Stimulated activated CD4-positive, alpha-beta T cell treated with anti-CD3 and anti-CD28 coated beads, Interleukin-4, amount 100 ng/mL, for 4 hours (primary cell): ENCODE measurements at places on chromosomes 16 and 17.

DNA sequence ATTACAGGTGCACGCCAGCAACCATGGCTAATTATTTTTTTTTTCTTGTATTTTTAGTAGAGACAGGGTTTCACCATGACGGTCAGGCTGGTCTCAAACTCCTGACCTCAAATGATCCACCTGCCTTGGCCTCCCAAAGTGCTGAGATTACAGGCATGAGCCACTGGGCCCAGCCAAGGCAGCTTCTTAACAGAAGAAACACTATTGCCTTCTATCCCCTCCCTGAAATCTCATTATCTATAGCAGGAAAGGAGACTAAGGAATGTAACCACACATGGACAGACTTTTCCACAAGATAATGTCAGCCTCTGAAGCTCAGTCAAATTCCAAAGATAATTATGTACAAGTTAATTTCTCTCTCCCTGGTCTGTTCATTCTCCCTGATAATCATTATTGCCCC lies 5.7 kb upstream of the ZP2 start:
- DNase-seq, result no peak

DNA sequence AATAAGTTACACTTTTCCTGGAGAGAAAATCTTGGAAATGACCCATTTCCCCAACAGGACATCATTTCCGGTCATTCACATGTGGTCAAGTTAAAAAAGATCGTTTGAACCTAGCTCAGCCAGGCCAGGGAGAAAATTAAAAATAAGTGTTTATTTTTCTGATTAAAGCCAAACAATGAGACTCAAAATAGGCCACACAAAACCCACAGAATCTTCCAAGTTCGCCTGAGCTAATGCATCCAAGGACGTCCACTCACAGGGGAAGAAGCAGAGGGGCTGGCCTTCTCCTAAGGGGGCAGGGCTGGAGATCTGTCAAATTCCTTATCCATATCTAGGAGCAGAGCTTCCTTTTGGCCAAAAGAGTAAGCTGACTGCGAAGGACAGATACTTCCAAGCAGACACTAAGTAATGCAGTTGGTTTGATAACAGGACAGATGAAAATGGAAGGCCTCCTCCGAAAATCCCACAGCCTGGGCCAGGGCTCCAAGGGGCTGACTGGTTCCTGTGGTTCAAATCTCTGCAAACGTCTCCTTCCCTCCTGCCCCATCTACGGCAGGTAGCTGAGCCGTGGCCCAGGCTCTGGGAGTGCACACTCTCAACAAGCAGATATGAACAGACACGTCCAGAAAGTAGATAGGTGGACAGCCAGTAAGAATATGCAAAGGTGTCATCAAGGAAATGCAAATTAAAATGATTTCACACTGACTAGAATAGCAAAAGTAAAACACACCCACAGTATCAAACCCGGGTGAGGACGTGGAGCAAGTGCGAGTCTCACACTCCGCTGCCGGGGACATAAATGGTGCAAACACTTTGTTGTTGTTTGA lies 98.5 kb downstream of the MRM3 start:
- DNase-seq, result no peak

DNA sequence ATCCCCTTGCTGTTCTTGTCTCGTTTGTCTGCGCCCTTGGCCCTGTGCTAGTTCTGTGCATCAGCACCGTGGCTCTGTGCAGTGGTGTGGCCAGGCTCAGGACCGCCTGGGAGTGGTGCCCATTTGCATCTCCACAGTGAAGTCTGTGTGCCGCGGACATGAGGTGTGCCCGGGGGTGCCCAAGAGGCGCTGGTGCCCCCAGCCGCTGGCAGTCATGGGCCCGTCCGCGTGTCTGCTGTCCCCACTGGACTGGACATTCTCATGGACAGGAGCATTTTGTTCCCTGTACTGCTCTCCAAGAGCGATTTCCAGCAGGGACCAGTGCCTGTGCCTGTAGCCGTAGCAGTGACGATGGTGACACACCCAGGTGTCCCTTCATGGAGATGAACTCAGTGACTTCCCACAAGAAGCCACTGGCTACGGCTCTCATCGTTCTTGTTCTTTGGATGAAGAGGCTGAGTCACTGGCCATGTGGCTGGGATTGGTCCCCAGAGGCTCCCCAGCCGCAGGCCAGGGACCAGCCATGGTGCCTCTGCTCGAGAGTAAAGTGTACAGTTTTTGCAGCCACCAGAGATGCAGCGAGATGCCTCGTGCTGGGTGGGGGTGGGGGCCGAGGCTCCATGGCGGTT lies 13.0 kb upstream of the MC1R start:
- DNase-seq, result no peak

DNA sequence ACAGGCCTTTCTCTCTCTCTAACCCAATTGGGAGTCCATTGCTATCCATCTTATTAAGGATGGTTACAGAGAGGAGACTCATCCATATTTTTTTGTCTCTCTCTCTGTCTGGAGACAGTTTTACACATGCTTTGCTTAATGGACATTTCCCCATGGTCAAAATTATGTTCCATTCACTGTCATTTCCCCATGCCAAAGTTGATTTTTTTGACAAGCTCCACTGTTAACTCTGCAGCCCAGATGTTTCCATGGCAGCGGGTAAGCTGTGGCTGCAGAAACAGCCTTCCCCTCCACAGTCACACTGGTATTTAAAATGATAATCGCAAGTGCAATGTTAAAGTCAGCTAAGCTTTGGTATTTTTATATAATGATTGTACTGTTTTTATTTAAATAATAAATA lies 63.9 kb upstream of the HLF start:
- DNase-seq, result no peak

DNA sequence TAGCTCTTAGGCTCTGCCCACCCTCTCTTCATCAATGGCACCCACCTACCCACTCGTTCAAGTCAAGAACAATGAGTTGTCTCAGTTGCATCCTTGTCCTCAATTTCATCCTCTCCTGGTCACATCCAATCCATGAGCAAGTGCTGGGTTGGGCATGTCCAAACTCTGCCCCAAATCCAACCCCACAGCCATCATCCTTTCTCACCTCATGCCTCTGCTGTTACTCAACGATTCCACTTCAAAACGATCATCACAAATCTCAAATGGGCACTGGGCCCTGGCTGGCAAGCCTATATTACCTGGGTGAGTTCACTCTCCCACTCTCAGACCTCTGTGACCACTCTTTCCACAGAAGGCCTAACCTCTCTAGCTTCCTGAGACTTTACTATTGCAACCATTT lies 12.0 kb upstream of the TEX2 start:
- no peak for DNase-seq

- DNase-seq, result no peak
These were observed 225.3 kb downstream of the SNX29 start for GRCh38 chr16:12201866-12202265.

GRCh38 chr16:70749681-70750601 lies 51.0 kb downstream of the VAC14 start:
- DNase-seq, result no peak
